ENCODE measurements at places on chromosomes 6 and 20.

DNA sequence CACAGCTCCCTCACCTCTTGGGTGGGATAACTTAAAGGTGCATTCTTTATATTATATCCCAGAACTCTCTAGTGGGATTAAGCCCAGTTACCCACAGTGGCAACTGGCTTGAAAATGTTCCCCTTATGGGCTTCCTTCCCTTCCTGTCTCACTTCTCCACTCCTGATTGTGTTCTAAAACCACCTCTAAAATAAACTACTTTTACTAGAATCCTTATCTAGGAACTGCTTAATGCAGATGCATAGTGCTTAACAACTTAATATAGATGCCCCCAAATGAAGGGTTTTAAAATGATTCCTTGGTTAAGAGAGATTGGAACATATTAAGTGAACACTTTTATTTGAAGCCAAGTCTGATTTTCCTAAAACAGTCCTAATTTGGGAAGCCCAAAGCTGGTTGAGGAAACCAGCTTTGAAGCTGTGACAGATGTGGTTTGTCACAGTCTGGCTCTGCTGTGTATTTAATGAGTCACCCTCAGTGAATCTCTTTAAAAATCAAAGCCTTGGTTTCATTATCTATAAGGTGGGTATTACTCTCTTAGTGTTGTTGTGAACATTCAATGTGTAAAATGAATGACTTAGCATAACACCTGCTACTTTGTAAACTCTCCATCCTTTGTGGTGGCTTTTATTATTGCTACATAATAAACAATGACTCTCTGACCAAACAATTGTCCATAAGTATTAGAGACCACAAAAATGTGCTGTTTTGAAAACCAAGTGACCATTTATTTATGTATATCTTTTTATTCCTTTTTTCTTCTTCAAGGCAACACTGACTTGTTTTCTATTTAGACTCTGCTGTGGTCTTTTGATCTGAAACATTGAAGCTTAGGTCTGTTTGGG, 24.4 kb downstream of the PLCB1 start:
- DNase-seq = no peak

DNA sequence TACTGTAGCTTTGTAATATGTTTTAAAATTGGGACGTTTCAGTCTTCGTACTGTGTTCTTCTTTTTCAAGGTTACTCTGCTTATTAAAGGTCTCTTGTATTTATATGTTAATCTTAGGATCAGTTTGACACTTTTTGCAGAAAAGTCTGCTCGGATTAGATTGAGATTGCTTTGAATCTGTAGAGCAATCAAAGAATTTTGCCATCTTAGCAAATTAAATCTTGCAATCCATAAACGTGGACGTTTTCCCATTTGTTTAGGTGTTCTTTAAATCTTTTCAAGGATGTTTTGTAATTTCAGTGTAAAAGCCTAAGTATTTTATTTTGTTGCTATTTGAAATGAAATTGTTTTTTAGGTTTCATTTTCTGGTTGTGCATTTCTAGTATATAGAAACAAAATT, 78.0 kb upstream of the GTSF1L start:
- DNase-seq = no peak

DNA sequence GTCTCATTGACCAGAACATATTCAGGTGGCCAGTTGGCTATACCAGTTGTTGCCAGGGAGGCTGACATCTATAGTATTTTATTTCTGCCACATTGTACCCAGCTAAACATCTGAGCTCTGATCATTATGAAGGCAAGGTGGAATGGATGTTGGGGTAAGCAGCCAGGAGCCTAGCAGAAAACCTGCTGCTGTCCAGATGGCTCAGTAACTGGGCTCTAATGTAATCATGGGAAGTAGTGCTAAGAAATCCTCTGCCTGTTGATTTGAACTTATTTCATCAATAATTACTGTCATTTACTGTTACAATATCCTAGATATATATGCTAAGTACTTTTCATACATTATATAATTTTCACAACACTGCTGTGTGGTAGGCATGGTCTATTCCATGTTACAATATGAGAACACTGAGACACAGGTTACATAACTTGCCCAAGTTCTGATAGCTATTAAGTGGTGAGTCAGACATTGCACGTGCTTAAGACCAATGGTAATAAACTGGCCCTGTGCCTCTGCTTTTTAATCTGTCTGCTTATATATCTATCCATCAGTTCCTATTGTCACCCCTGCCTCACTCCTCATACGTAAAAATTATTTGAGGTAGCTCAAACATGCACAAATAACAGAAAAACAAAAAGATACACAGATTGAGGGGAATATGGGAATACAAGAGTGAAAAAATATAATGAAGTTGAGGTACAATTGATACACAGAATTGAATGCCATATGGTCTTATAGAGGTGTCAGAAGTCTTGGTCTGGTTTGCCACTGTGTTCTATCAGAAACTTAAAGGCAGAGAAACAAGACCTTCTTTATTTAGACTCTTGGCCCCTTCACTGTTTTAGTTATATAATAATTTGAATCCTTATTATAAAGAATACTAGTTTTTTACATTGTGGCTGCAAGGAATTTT, 25.2 kb downstream of the TBPL1 start:
- no peak for DNase-seq

DNA sequence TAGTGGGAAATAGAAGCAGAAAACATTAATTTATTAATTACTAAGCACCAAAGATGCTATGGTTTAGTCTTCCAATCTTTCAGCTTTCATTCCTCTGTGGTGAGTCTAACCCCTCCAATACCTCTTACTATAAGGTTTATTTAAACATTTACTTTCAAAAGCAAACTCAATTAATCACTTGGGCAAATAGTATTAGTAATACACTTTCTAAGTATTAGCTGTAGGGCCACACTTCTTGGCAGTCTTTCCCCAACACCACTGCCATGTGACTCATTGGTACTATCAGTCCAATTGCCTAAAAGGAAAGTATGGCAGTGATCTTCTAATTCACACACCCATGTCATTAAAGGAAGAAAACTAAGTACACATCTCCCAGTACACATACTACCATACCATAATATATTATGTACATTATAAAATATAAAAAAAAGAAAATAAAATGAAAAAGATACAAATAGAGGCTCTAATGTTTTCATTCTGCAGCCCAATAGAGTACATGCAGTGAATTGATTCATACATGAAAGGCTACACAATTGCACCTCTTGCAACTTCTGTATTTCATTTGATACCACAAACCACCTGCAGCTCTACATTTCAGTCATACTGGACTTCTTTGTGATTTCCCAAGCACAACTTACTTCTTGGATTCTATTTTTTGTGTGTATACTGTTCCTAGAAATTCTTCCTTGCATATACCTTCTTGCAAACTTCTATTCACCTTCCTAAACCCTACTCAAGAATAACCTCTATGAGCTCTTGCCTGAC, 218.6 kb downstream of the PKHD1 start:
- DNase-seq = no peak
